CD8-positive, alpha-beta memory T cell (primary cell): ENCODE measurements at places on chromosomes 12 and 14. TPM values are rescaled to one million over a fixed set of nuclear protein-coding genes. Genes with fewer than 3 reads are reported as not detected.

The SERPINA3 gene
- not detected for total RNA-seq

The SERPINA4 gene
- total RNA-seq: not detected

The CLEC4A gene
- 1.1 TPM for total RNA-seq

DNA sequence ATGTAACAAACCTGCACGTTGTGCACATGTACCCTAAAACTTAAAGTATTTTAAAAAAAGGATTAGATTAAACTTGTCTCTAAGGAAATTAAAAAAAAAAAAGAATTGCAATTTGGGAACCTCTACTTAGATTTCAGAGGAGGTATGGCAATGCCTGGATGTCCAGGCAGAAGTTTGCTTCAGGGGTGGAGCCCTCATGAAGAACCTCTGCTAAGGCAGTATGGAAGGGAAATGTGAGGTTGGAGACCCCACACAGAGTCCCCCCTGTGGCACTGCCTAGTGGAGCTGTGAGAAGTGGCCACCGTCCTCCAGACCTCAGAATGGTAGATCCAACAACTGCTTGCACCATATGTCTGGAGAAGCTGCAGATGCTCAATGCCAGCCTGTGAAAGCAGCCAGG, 279.6 kb upstream of the CCDC196 start:
- DNase-seq: no peak

GRCh38 chr12:25005376-25005775, 56.5 kb upstream of the BCAT1 start:
- no peak for DNase-seq

DNA sequence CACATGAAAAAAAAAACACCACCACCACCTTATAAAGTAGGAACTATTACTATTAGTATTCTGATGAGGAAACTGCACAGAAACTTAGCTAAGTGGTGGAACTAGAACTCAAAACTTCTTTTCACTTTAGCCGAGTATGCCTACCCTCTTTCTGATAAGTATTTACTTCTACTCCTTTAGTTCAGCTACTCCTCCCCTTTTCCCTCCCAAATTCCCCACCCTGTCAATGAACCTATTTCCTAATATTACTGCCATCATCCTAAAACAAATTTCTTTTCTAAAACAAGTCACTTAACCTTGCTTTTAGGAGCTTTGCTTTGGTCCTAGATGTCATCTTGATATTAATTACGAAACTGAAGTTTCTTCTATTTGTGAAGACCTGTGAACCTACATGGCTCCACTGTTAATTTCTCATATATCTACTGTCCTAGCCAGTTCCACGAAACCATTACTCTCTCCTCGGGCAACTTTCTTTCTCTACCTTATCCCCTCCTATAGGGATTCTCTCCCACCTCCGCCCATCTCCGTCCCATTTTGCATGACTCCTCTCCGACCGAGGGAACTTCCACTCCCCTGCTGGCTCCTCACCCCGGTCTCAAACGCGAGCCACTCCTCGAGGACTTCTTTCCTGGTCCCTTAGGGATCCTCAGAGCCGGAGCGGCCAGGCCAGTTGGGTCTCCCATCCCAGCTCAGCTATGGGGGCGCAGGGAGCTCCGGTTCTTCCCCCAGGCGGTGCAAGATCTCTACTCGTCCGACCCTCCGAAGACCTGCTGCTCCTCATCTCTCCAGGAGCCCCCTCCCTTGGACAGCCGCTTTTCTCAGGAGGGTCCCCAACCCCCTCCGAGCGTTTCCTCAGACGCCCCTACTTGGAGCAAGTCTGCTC, 1.1 kb downstream of the NUMB start:
- no peak for DNase-seq

DNA sequence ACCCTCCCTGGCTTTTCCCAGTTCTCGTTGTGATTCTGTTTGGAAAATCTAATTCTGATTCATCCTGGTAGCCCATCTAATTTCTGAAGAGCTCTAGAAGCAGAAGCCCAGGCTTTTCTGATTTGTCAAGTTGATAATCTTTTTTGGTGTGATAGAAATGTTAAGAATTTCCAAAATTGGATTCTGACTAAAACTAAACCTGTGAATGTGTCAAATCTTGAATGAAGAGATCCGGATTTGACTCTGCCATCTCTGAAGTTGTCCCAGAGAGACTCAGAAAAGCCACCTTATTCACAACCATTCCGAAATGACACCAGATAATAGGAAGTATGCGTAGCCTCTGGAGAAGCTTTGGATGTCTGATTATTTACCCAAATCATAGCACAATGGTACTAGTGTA, 12.8 kb upstream of the CISTR start:
- DNase-seq: no peak
